ENCODE measurements at places on chromosomes 6 and 20.

DNA sequence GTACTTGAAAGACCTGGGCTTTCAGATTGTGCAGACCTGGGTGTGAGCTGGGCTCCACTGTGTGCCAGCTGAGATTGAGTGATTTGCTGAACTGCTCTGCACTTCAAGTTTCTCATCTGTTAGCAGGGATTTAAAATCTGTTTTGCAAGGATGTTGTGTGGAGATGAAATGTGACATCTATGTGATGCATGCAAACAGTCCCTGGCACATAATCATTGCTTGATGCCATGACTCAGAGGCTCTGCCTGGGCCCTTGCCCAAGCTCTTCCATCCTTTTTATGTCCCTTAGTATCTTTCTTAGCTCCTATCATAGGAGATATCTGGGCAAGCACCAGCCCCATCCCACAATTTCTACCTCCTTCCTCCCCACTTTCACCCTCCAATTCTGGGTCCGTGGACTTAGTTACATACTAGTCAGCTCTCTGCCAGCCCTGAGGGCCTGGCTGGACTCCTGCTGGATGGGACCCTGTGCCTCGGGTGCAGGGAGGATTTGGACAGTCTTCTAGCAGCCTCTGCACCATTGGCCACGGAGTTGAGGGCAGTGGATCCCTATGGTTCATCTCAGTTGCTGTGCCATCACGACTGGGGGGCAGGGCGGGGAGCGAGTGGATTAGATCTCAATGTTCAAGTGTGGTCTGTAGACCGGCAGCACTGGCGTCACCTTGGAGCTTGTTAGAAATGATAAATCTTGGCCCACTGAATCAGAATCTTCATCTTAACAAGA lies 103.6 kb downstream of the MAP3K7 start:
- no peak for DNase-seq

GRCh38 chr6:123547216-123547978 lies 89.4 kb downstream of the TRDN start:
- no peak for DNase-seq

- DNase-seq: no peak
Measured at GRCh38 chr20:58402305-58402704, 13.3 kb downstream of the VAPB start.

GRCh38 chr20:63829603-63829944 lies 1.5 kb downstream of the ZBTB46 start:
- DNase-seq: no peak

- DNase-seq: no peak
Measured at GRCh38 chr6:144036835-144037195, 28.8 kb upstream of the PLAGL1 start.

- no peak for DNase-seq
Measured at GRCh38 chr6:138129190-138129589, 22.0 kb upstream of the PERP start.

DNA sequence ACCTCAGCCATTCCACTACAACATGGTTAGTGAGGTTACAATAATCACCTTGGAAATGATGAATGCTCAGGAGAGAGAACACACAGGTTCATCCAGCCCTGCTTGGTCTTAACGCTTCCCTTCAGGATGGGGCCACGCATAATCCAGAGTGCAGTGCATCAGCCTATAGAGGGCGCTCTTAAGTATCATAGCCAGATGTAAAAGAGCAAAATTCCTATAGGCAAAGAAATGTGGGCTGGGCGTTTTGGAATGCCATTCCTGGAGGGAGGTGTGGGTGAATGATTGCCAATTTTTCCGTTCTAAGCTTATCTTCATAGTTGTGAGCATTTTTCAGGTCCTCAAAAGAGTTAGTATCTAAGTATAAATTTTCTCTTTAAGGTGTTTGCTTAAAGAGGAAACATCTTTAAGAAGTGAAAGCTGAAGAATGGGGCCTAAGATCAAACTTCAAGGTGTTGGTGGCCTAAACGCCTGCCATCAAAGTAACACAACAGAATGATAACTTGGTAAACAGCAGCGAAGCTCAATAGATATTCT lies 1.8 kb downstream of the RIPOR2 start:
- DNase-seq: no peak

DNA sequence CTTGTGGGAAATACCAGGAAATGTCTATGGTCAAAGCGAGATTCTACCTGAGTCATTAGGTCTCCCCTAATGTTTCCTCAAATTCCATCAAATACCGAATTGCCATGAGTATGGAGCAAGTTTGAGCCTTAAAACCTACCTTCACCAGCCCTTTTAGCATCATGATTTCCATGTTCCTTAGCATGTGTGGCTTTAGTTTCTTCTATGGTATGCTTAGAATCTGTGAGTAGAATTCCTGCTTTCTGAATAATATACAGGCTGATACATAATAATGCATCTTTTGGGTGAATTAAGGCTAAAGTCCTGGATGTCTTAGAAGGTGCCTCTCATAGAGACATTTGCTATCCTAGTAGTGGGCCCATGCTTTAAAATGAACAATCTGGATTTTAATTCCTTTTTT lies 32.0 kb downstream of the TSPYL4 start:
- no peak for DNase-seq

DNA sequence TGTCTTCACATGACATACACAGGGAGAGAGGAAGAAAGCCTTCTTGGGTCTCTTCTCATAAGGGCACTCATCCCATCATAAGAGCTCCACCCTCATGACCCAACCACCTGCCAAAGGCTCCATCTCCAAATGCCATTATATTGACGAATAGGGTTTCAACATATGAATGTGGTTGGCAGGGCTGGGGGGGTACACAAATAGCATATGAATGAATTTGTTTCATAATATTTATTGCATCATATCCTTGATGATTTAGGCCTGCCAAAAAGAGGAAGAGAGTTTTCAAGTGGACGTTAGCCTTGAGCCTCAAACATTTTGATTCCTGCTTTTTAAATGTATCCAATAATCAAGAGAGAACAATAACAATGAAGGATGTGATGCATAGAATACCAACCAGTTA lies 26.2 kb upstream of the OPRM1 start:
- DNase-seq: no peak

DNA sequence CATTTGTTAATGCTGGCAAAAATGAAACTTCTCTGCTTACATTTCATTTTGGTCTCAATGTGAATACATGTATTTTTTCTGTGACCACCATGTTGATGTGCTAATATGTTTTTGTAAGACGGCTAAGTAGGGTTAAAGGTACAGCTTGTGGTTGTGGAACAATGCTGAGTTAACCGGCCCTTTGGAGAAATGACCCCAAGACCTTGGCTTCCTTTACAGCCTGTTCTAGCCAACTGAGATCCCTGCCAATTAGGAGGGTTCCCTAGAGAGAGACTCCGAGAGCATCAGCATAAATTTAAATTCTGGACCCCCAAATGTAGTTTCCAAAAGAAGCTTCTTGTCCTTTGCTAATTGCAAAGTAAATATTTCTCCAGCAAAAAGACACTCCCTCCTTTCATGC lies 44.4 kb downstream of the RSPO3 start:
- DNase-seq: no peak

DNA sequence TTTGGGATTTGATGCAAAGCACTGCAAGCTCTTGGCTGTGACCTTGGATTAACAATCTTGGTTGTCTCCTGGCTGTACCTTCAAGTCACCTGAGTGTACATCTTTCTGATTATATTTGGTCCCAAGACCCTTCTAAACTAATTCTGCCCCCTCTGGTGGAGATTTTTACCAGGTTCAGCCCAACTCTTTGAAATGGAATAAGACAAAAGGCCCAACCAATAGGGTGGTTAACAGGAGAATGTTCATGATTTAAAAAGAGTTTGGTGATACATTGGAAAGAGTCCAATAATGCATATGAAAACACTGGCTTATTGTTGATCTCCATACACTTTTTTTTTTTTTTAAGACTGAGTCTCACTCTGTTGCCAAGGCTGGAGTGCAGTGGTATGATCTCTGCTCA lies 77.5 kb upstream of the CD83 start:
- DNase-seq: no peak

DNA sequence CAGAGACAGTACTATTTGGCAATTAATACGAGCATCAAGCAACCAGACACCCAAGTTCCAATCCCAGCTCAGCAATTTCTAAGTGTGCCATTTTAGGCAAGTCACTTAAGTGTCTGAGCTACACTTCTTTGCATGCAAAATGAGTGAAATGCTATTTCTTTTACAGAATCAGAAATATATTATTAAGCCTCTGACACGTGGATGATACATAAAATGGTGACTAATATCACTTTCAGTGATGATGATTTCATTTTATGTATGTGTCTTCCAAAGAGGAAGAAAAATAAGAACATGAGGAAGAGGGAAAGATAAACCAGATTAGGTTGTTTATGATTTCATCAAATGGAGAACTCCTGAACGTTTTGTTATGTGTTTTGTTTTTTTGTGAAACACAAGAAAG lies 158.6 kb downstream of the TSHZ2 start:
- DNase-seq: no peak

- DNase-seq: no peak
Measured at GRCh38 chr20:61184194-61184593, 67.9 kb upstream of the CDH4 start.

- DNase-seq: no peak
Measured at GRCh38 chr6:163530406-163530805, 115.9 kb downstream of the QKI start.

- no peak for DNase-seq
Measured at GRCh38 chr6:52610011-52610410, 33.2 kb upstream of the TRAM2 start.

- no peak for DNase-seq
Measured at GRCh38 chr6:92538275-92538674, 881.1 kb downstream of the EPHA7 start.

DNA sequence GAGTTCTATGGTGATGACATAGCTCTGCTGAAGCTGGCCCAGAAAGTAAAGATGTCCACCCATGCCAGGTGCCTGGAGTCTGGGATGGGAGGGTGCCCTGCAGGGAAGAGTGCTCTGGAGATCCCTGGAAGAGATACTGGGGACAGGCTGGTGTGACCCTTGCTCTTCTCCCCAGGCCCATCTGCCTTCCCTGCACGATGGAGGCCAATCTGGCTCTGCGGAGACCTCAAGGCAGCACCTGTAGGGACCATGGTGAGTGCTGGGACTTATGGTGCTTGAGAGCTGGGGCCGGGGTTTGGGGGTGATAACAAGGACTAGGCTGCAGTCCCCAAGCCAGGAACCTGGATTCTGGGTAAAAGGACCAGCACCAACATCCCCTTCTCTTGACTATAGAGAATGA lies 2.2 kb upstream of the CFB start:
- DNase-seq: no peak

GRCh38 chr20:1562622-1563021 lies 5.1 kb upstream of the SIRPD start:
- no peak for DNase-seq

DNA sequence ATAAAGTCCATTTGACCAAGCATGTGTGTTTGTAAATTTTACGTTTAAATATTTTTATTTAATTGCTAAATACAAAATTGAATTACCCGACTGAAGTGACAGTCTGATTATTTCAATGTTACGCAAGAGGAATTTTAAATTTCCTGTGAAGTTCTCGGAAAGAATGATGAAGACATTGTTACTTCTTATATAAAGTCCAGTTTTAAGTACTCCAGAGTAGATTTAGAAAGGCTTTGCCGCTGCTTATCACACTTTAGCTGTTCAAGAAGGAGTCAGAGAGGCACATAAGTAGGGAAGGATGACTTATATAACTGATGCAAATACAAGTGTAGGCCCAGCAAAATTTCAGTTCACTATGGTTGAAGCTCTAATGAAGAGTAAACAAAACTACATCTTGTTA lies 265.1 kb upstream of the CITED2 start:
- DNase-seq: no peak

GRCh38 chr20:845226-845868 lies 11.8 kb downstream of the FAM110A start:
- DNase-seq: no peak

DNA sequence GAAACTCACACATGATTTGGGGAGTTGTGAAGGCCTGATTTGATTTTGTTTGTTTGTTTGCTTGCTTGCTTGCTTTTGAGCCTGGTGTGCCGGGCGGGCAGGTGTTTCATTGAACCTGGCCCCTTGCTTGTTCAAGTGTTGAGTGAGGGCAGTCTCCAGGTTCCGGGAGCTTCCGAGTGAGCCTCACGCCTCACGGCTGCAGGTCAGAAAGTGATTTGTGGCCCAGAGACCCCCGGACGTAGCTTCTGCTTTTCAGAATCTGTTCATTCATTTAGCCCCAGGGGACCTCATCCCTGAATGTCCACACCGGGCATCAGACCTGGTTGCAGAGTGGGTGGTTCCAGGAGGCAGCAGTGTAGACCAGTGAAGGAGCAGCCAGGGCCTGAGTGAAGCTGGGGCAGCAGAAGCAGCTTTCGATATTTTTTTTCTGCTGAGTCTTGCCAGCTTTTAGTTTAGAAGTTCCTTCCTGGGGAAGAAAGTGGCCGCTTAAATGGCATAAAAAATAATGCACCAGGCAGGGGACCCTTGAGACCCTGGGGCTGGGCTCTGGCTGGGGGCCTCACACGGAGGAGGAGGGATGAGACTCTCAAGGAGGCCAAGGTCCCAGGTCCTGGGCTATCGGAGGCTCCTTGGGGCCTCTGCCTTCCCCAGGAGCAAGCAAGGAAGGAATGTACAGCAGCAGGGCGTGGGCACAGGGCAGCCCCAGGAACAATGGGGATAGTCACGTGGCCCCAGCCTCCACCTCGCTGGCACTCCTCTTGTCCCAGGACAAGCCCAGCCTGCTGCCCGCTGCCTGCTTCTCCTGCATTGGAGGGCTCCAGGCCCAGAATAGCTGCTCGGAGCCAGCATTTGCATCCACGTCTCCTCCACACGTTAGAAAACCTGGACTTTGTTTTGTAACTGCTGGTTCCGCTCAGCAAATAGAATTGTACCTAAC lies 89.2 kb upstream of the BHLHE23 start:
- peak; percentile 25 for DNase-seq

- DNase-seq: no peak
Measured at GRCh38 chr6:138030872-138031271, 76.3 kb downstream of the PERP start.

GRCh38 chr6:75602246-75603105 lies 796 bp downstream of the SENP6 start:
- peak; percentile 52 for DNase-seq

DNA sequence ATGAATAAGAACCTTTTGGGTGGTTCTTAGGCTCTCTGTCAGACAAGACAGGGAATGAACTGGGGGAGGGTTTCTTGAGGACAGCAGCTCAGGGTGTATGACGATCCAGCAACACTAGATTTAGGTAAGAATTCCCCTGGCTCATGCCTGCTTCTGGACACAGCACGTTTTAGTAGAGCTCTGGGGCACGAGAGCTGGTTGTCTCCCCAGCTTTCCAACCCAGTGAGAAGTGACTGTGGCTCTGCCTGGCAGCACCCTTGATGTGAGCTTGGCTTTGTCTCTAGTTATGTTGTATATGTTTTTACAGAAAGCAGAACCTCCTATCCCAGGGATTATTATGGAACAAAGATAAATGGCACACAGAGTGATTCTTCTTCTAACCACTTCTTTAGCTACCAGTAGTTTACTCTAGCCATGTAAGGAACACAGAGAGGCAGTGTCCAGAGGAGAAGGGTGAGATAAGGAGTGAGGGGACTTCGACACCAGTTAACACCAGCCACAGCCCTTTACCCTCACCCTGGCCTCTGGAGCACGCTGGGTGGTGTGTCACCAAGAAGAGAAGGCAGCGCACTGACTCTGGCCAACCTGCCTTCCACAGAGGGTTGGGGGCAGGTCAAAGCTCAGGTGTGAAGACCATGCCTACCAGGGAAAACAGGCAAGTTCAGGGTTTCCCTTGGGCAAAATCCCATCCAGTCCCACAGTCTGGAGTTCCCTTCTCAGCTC lies 3.9 kb downstream of the APOBEC2 start:
- DNase-seq: no peak

Data from breast epithelium (tissue), 4 donors.